Stimulated activated CD4-positive, alpha-beta T cell treated with anti-CD3 and anti-CD28 coated beads, Interleukin-2, amount 100 ng/mL, for 24 hours (primary cell): ENCODE measurements at places on chromosomes 2 and 18.

DNA sequence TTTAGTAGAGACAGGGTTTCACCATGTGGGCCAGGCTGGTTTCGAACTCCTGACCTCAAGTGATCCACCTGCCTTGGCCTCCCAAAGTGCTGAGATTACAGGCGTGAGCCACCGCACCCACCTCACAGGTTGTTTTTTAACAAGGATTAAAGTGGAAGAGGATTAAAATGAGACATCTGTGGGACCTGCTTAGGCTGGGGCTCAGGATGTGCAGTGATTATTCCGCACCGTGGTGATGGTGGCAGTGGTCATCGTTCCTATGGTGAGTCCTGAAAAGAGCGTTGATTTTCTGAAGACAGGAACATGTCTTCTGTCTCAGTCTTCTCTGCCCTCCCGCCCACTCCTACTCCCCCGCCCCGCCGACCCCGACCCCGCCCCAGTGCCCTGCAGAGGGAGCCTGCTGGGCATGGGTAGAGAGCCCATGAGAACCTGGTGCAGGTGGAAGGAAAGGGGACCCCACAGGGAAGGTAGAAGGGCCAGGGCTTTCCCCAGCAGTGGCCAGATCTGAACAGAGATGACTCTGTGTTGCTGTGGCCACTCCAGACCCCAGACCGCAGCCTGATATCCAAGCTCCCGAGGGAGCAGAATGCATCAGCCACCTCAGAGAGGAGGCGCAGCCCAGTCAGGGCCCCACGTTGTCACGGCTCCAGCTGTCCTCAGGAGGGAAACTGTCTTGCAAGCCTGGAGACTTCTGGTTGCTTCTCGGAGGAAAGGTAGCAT is 34.5 kb upstream of the FOSL2 start:
- DNase-seq = no peak

DNA sequence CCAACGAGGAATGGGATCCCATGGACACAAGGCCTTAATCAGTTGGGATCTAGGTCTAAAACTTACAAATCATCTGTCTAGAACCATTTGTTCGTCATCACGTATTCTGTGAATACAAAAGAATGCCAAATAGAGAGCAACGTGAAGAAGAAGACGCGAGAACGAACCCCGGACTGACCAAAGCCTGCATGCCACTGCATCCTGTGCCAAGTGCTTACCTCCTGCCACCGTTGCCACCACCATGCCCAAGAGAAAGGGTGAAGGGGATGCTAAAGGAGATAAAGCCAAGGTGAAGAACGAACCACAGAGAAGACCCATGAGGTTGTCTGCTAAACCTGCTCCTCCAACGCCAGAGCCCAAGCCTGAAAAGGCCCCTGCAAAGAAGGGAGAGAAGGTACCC is 30.2 kb downstream of the ITSN2 start:
- no peak for DNase-seq

GRCh38 chr2:6896930-6897759 is 19.6 kb downstream of the RSAD2 start:
- no peak for DNase-seq

- DNase-seq = no peak
These were observed 80.8 kb upstream of the CERS6 start for GRCh38 chr2:168375195-168375798.

DNA sequence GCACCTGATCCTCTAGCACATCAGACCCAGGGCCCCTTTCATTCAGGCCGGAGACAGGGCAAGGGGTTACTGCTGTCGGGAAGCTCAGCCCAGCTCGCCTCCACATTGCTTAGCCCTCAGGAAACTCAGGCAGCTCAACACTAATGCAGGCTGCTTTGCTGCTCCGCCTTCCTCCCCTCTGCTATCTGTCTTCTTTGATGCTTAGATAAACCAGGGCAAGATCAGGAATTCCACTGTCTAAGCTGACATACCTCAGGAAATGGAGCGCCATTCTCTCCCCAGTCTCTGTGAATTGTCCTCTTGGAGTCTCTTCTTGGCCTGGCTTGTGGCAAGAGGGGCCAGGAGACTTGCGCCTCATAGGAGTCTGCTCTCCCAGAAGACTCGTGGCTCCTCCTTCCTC is 25.5 kb upstream of the EXOC6B start:
- no peak for DNase-seq

- DNase-seq = no peak
These were observed 104.2 kb downstream of the CRIM1 start for GRCh38 chr2:36459725-36460137.

DNA sequence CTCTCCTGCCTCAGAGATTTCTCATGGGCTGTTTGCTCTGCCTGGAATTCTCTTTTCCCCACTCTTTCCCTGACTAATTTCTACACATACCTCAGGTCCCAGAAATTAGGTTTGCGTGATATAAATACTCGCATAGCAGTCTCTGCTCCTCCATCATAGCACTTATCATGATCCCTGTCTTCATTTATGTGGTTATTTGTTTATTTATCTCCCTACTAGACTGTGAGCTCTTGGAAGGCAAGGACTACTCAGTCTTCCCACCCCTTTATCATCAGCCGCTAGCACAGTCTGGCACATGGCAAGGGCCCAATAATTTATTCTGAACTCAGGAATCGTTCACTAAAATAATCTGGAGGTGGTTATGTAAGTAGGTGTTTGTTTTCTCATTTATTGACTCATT is 79.3 kb downstream of the ADCYAP1 start:
- no peak for DNase-seq

DNA sequence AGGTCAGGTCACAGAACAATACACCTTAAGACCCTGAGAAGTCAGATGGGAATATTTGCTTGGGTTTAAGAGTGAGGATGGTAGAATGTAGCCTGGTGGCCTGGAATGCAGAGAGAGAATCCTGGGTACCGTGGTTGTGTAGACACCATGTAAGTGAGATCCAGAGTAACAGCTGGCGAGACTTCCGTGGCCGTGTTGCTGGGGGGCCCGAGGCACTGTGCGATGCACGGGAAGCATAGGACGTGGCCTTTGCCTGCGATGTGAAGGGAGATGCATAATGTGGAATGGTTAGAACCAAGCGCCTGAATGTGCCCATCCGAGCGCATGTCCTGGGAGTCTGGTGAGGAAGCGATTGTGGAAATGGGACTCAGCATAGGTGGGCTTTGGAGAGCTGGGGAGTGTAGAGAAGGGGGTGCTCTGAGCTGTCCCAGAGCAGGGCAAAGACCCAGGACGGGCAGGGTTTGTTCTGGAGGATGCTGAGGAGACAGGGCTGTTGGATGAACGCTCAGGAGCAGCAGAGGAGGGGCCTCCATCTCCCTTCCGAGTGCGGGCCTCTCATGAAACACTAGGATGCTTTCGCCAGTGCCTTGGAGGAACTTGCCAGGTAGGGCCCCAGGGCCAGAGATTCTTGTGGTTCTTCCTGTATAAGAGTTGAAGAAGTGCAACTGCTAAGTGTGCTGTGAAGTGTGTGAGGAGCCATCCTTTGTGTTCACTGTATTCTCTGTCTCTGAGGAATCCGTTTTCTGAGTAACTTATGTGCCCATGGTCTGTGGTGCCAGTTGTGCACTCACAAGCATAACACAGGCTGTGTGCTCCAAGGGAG is 7.1 kb downstream of the RNF144A start:
- DNase-seq = no peak

DNA sequence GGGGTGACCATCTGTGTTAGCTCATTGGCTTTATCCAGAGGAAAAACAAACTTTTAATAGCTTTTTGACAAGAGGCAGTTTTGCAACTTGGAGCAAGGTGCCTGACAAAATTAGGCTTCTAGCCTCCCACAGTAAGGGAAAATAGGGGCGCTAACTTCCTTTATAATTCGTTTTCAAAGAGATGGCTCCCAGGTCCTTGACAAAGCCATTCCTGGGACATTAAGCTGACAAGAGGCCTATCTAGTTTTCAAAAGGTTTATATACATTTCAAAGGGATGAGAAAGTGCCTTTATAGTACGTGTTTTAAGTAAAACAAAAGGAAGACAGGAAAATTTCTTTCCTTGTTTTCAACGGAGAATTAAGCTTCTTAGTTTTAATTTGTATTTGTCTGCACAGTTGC is 159.4 kb upstream of the GCFC2 start:
- DNase-seq = no peak

DNA sequence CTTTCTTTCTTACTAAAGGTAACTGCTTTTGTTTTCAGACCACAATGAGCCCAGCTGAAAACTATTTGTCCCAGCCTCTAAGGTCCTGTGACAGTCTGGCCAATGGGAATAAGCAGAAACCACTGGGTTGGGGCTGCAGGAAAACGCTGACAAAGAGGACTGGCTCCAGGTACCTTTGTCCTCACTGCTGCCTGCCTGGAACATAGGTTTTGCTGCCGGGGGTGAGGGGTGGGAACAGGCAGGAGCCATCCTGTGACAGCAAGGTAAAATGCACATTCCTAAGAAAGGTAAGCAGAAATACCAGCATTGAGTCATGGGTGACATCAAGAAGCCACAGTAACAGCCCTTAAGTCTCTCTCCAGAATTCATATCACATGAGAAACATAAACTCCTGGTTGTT is 21.6 kb downstream of the PTPN2 start:
- DNase-seq = no peak

- no peak for DNase-seq
These were observed 79.5 kb upstream of the ODC1 start for GRCh38 chr2:10527585-10527984.

- no peak for DNase-seq
These were observed 47.0 kb upstream of the SEMA4C start for GRCh38 chr2:96916646-96917543.

DNA sequence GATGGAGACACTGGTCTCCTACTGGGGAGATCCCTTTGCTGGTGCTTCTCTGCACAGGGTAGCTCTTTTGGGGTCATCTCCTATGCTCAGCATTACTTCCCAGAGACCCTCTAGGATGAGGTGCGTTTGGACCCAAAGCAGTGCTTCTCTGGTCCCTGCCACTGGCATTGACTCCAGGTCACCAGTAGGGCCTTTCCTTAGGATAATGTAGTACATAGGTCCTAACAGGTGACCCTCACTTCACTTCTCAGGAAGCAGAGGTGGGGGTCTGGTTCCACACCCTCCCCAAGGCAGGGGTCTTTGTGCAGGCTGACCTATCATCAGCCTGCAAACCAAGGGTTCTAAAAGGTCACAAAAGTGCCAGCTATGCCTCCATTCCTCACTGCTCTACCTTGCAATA is 145.8 kb upstream of the HS6ST1 start:
- no peak for DNase-seq

DNA sequence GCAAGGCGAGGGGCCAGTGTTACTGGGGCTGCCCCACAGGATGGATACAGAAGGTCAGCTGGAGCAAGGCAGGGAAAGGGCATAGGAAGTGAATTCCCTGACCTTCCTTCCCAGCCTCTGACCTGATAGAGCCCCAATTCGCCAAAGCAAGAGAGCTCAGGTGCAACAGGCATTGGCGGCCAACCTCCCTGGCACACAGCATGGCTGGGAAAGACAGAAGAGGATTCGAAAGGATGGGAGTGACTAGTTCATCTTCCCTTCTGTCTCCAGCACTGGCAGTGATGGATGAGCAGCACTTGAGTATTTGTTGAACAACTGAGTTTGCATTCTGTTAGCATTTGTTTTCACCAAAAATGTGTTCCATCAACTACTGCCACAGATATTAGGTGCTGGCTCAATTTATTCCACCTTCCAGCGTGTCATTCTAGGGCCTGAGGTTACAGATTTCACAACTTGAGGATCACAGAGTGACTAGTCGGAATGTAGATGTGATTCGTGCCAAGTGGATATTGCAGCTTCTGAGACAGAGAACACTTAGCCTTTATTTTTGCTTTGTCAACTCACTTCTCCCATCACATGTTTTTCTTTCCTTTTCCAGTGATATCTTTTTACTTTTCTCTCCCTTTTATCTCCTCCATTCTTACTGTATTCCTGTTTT is 6.2 kb downstream of the COPS8 start:
- no peak for DNase-seq

- DNase-seq = no peak
These were observed 5.3 kb upstream of the NCK2 start for GRCh38 chr2:105739426-105739825.

DNA sequence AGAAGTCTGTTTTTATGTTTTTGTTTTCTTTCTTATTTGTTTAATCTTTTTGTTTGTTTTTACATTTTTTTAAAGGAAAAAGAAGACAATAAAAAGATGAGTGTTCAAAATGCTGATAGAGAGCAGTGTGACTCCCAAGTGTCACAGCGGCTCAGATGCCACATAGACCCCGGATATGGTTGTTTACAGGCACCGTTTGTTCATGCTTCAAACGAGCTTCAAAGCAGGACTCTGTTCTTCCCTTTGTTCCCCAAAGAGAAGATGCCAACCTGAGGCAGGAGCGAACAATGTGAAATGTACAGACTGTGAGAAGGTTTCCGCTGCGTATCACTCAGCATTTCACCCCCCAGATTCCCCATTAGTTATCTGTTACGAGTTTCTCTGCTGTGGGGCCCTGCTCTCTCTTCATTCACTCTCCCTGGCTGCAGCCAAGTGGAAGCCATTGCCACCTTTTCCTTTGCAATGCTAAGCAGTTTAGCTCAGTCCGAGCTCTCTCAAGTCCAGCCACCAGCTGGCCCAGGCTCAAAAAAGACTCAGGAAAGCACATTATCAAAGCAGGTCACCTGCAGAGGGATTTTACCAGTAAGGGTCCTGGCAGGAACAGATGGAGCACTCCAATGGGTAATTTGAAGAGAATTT is 36.4 kb upstream of the PHLPP1 start:
- no peak for DNase-seq

DNA sequence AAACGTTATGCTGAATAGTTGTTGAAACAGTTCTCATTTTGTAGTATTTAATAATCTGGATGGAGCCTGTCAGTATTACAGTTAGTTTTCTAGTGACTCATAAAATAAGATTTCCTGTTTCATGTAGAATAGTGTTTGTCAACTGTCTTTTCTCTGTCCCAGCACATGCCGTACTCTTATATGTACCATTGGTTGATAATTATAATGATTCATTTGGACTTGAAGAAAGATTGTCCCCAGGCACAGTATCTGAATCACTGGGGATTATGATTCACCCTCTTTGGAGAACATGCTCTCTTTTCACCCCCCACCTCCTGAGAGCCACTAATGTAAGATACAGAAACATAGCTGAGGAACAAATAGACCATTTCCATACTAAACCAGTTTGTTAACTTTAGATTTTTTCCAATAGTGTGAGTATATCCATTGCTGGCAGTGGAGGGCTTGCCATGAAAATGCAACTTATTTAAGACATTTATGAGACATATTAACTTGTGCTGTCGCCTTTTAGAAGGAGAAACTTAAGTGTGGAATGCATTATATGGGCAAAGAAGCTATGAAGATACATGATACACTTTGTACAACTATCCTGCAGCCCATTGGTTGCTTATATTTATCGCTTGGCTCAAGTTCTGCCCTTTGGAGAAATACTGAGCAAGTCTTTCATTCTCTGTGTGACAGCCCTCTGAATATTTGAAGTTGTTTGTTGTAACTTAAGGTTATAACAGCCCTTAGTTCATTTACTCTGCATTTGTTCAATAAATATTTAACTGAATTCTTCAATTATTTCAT is 12.4 kb downstream of the COPS8 start:
- no peak for DNase-seq

- no peak for DNase-seq
These were observed 13.6 kb downstream of the CCDC68 start for GRCh38 chr18:54945576-54946125.

DNA sequence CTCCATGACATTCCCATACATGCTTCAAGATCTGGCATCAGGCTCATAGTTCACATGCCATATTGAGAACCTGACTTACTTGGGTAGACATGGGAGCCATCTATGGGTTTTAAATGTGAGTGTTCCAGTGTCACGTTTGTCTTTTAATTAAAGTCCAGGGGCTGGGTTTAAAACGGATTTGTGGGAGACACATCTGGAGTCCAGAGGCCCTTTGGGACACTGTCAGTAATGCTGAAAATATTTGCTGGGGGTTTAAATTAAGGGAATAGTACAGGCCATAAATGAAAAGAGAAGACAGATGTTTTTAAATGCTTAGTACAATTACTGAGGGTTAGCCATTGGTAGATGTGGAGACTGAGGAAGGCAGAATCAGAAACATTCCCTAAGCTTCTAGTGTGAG is 478.0 kb downstream of the PID1 start:
- no peak for DNase-seq
